Right lung (tissue), 10 donors: ENCODE measurements at places on chromosomes 4 and X. TPM values are rescaled to one million over a fixed set of nuclear protein-coding genes. Genes with fewer than 3 reads are reported as not detected.

GRCh38 chr4:14177987-14178386 is 550.5 kb upstream of the BOD1L1 start:
- no peak for DNase-seq

GRCh38 chrX:30904186-30904585 is 15.1 kb upstream of the TAB3 start:
- no peak for DNase-seq

DNA sequence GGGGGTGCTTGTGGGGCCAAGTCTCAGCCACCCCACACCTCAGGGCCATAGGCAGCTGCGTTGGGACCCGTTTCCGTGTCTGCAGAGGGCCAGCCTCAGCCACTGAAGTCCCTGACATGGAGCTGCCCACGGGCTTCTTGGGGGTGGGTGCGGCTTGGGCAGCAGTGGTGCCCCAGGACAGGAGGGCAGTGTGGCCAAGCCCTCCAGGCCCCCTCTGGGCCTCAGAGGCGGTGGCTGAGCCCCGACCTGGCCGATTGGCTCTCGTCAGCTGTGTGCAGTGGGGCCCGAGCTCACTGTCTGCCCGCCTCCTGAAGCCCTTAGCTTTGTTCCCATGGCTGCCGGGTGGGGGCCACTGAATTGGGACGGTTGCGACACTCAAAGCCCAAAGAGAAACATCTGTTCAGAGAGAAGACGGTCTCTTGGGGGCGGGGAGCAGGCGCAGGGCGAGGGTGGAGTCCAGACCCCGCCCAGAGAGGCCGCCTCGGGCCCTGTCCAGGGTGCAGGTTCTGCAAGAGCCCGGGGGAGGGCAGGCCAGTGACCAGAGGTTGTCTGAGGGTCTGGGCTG is 9.1 kb downstream of the FGFR3 start:
- peak; percentile 82 for DNase-seq

Gene PNMA5
- 0.11 TPM for polyA plus RNA-seq

Gene LNX1
- polyA plus RNA-seq, result 3.9 TPM

Gene PORCN
- 8.9 TPM for polyA plus RNA-seq

GRCh38 chr4:21780148-21780547 is 168.4 kb downstream of the KCNIP4 start:
- no peak for DNase-seq

DNA sequence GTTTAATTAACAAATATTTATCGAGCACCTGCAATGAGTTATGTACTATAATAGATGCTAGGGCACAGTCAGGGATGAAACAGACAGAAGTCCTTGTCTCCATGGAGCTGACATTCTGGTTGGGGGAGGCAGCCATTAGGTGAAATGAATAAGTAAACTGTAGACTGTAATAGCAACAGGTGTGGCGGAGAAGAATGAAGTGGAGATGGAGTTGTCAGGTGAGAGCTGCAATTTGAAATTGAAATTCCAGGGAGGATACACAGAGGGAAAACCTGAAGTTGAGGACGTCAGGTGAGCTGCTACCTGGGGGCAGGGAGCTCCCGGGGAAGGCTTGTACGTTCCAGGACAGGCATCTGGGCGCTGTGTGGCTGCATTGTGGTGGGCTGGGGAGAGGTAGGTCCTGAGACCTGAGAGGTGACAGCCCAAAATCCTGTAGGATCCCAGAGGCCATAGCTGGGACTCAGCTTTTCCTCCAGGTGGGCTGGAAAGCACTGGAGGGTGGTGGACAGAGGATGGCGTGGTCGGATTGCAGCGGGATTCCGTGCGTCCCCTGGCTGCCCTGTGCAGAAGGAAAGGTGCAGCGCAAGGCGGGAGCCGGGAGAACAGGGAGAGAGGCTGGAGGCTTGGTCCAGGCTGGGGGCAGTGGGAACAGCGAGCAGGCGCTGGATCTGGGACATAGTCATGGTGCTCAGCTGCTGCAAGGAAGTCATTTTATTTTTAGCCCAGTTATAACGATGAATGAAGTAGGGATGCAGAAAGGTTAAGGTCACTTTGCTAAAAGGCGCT is 24.8 kb downstream of the CYTL1 start:
- no peak for DNase-seq

DNA sequence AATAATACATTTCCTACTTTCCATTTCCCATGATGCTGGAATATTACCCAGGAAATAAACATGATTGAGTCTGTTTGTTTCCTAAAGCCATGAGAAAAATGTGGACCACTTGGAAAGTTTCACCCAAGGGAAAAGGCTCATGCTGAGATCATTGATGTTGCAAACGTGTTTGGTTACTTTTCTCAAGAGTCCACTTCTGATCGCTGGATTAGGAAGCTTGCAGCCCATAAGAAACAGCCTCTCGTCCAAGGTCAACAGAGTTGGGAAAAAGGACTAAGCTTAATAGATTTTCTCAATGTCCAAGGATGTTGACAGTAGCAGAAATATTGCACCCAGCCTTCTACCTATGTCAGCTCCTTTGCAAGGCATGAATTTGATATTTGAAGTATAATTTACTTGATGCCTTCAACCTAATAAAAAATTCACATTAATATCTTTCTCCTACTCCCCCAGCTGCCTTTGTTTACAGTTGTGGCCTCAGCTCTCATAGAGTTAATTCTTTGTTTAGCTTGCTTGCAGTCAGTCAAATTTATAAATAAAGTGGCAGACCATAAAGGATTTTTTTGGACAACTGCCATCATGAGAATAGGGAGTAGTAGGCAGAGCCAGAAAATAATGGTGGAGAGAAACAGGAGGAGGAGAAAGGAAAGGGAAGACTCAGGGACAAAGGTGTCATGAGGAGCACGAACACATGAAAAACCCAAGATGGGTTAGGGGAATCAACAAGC is 65.6 kb upstream of the BLTP1 start:
- DNase-seq, result peak; percentile 54

DNA sequence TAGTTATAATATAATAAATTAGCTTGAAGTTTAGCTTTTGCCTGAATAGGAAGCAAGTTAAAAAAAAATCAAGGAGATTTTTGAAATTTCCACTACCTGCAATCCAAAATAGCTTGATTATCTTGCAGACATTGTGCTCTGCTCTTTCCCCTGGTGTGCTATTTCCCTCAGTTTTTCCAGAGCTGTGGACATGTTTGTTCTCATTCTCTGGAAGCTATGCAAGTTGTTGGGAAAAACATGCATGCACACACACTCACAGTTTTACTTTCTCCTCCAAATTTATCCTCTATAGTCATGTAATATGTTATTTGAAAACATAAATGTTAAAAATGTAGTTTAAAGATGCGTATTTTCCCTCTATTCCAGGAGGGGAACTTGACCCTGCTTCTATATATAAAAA is 225.8 kb upstream of the ARSJ start:
- DNase-seq, result no peak
